ENCODE measurements at places on chromosomes 11 and 22.
A peak's percentile ranks its signal among the peaks of the same experiment; 100 is the strongest.

- DNase-seq, result no peak
Observed at GRCh38 chr22:35306350-35306967, 6.8 kb downstream of the TOM1 start.

GRCh38 chr11:17719028-17719937, at the start of gene MYOD1:
Gene MYOD1, plus strand, starts transcription at chr11:17719571. Its CDS starts 212 bp downstream, at chr11:17719783.
- DNase-seq, result no peak

- DNase-seq, result no peak
Observed at GRCh38 chr11:130246738-130247137, 68.0 kb downstream of the ZBTB44 start.

DNA sequence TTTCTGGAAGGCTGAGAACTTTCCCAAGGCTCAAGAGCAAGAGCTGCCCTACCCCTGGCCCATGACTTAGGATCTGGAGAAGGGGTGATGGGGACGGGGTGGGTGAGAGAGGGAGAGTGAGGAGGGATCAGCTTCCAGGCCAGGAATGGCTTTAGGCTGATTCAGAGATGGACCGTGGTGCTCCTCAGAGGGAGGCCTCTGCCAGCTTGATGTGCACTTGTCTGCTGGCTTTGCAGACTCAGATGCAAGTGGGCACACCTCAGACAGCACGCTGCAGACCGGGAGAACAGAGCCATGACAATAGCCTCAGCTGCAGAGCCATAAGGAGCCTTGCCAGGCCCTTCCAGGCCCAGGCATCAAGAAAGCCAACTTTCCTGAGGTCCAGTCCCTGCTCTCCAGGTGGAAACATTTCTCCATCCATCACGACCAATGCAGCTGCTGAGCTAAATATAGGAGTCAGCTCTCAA, 41.3 kb downstream of the ALX4 start:
- no peak for DNase-seq

DNA sequence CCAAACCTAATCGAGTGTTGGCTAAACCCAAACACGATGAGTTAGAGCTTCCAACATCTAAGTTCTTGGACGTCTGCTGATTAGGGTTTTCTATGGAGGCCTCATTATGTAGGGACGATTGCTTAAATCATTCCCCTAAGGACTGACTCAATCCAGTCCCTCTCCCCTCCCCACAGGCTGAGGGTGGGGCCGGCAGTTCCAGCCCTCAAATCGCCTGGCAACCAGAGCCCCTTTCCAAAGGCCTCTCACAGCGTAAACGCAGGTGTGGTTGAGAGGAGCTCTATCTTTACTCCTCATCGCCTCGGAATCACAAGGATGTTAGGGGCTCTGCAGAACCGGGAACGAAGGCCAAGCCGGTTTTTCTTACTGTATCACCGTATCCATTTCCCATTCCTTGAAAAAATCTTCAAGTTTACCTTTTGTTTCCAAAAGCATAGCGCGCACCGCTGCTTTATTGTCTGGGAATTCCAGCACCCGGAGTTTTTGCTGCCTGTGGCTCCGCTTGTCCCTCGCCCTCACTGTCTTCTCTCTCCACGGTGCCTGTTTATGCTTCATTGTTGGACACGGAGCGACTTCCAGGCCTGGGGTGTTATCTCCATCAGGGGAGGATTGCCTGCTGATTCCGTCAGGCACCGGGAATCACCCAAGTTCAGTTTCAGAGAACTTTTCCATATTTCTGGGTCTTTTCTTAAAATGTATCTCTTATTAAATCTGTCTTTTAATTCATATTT, 13.8 kb upstream of the IFITM3 start:
- DNase-seq, result peak; percentile 17

- no peak for DNase-seq
Observed at GRCh38 chr11:12941671-12942070, 67.4 kb upstream of the RASSF10 start.

- no peak for DNase-seq
Observed at GRCh38 chr22:41899110-41899509, 15.8 kb downstream of the SHISA8 start.

GRCh38 chr11:62012451-62012831, 45.0 kb upstream of the FTH1 start:
- DNase-seq, result no peak

DNA sequence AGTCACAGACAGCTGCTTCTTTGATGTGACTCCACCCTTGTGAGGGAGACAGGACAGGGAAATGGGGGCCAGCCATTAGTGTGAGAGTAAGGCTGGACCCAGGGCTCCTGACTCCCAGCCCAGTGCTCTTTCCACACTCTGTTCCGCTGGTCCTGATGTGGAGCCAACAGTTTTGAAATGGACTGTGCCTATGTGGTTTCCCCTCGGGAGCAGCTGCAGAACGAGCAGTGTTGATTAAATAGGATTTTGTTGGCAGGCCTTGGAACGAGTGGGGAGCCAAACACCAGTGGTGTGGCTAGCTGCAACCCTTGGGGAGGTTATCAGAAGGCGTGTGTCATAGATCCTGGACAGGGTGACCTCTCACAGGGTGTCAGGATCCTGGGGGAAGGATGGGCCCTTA, 66.5 kb upstream of the AMPD3 start:
- DNase-seq, result no peak

DNA sequence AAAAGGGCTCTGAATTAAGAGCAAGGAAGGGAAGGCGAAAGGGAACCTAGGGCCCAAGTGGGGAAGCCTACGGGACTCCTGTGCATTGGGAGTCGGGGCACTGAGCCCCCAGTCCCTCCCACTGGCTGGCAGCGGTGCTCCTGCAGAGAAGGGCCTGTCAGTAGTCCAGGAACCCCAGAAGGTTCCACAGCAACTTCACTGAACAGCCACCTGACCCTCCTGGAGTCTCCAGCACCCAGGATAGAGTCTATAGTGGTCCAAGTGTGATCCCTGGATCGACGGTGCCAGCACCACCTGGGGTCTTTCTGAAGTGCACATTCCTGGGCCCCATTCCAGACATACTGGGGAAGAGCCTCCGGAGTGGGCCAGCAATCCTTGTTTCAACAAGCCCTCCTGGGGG, 100.0 kb upstream of the B3GAT1 start:
- DNase-seq, result no peak

GRCh38 chr22:17788528-17789378, 14.5 kb upstream of the BID start:
- no peak for DNase-seq

- DNase-seq, result no peak
Observed at GRCh38 chr11:65291613-65292012, 23.1 kb upstream of the CDC42EP2 start.

DNA sequence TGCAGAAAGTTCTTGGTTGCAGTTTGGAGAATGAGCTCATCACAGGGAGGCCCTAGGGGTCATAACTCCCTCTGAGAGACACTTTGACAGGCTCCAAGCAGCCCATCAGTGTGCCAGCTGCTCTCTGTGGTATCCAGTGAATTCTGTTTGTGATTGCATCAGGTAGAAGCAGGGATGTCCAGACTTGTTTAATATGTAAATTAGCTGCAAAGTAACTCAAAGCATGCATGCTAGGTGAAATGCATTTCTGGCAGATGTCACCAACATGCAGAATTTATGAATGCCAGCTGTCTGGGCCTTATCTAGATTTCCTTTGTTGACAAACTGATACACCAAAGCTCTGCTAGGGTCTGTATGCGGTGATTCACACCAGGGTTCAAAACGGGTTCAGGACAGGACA, 123.6 kb upstream of the MTNR1B start:
- peak; percentile 34 for DNase-seq

- DNase-seq, result no peak
Observed at GRCh38 chr11:134759855-134760254, 347.8 kb upstream of the B3GAT1 start.

DNA sequence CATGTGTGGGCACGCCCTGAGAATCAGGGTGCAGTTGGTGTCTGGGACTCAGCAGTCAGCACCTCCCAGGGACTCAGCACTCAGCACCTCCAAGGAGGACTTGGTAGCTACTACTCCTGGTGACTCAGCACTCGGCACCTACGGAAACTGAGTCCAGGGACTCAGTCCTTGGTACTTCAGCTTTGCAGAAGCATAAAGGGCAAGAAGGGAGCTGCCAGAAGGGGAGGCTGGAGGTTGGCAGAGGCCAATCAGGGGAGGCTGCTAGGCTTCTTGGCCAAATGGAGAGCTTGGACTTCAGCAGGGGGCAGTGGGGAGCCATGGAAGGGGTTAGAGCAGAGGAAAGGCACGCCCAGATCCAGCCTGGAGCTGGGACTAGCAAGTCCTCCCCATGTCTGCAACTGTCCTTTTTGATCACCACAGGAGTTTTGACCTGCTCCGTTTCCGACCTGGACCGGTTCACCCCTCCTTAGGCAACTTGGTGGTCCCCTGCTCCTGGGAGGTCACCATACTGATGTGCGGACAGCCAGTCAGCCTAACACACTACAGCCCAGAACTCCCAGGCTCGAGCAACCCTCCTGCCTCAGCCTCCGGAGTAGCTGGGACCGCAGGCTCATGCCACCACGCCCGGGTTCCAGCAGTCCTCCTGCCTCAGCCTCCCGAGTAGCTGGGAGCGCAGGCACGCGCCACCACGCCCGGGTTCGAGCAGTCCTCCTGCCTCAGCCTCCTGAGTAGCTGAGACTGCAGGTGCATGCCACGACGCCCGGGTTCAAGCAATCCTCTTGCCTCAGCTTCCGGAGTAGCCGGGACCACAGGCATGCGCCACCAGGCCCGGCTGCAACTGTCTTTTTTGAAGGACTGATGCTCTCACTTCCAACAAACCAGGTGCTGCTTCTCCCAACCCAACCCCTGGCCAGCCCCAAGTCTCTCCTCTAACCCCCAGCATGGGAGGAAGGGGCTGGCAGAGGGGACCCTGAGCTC, 1.5 kb downstream of the ANO9 start:
- DNase-seq, result no peak

DNA sequence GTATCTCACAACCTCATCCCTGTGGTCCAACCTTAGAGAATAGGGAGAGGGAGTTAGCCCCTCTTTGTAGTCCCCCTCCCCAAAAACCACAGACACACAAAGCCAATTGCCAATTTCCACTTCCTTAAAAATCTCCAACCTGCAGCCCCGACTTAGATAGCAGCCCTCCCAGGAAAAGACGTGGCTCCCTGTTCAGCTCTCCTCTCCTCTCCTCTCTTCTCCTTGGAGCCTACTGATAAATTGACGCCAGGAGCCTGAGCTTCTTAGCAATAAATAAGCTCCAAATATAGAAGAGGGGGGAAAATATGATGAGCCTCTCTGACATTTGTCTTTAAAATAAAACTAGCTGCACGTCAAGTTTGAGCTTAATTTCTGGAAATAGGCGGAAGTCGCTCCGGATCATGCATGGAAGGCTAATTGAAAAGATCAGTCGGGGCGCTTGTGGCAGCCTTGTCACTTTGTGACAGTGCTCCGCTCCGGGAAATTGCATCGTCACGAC, 7.3 kb downstream of the PAX6 start:
- DNase-seq, result no peak

Measured in NCI-H187 (cell line).